ENCODE measurements at places on chromosomes 1 and 21.

- DNase-seq: no peak
Measured at GRCh38 chr1:16433030-16433429, 4.2 kb downstream of the SPATA21 start.

GRCh38 chr1:217661407-217661806, 30.3 kb downstream of the SPATA17 start:
- DNase-seq: no peak

GRCh38 chr1:243343970-243344937, 88.4 kb downstream of the SDCCAG8 start:
- DNase-seq: peak; percentile 48

- no peak for DNase-seq
Measured at GRCh38 chr1:21251773-21252471, 38.3 kb downstream of the ECE1 start.

- DNase-seq: no peak
Measured at GRCh38 chr1:180791806-180792205, 120.9 kb upstream of the KIAA1614 start.

GRCh38 chr1:163263818-163264655, 57.7 kb upstream of the NUF2 start:
- DNase-seq: no peak

GRCh38 chr1:25030674-25031589, 100.9 kb upstream of the RUNX3 start:
- DNase-seq: no peak

DNA sequence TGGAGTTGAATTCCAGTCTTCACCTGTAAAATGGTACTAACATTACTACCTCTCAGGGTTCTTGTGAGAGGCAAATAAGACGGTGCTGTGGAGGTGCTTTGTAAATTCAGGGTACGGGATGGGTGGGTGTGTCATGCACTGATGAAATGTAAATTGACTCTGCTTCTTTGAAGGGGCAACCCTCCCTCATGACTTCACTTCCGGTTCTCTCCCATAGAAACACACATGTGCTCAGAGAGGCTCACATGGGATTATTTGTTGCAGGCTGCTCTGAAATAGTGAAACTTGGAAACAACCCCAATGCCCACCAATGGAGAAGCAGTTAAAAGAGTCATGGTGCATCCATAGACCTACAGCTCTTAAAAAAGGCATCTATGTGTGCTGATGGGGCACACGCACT, 44.9 kb upstream of the SCMH1 start:
- DNase-seq: no peak

- no peak for DNase-seq
Measured at GRCh38 chr1:191222206-191222605, 744.5 kb upstream of the BRINP3 start.

- DNase-seq: no peak
Measured at GRCh38 chr1:170617591-170618330, 46.2 kb upstream of the PRRX1 start.

DNA sequence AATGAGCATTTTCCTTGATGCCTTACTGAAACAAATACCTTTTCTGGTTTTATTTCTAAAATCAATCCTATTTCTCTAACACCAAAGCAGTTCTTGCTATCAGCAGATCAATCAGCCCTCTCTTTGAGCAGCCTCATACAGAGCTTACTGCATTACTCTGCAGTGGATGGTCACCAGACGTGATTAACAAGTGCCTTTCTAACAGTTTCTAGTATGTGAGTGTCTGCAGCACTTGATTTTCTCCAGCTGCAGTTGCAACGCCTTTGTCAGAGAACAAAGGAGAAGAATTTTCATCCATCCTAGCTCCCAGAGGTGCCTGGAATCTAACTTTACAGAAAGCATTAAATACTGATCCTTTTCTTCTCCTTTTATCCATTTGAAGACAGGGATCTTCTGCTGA, 177.3 kb upstream of the SGIP1 start:
- no peak for DNase-seq

- peak; percentile 93 for DNase-seq
Measured at GRCh38 chr1:225137976-225138375, 208.5 kb downstream of the DNAH14 start.

- no peak for DNase-seq
Measured at GRCh38 chr21:38333301-38334272, 76.8 kb downstream of the KCNJ15 start.

DNA sequence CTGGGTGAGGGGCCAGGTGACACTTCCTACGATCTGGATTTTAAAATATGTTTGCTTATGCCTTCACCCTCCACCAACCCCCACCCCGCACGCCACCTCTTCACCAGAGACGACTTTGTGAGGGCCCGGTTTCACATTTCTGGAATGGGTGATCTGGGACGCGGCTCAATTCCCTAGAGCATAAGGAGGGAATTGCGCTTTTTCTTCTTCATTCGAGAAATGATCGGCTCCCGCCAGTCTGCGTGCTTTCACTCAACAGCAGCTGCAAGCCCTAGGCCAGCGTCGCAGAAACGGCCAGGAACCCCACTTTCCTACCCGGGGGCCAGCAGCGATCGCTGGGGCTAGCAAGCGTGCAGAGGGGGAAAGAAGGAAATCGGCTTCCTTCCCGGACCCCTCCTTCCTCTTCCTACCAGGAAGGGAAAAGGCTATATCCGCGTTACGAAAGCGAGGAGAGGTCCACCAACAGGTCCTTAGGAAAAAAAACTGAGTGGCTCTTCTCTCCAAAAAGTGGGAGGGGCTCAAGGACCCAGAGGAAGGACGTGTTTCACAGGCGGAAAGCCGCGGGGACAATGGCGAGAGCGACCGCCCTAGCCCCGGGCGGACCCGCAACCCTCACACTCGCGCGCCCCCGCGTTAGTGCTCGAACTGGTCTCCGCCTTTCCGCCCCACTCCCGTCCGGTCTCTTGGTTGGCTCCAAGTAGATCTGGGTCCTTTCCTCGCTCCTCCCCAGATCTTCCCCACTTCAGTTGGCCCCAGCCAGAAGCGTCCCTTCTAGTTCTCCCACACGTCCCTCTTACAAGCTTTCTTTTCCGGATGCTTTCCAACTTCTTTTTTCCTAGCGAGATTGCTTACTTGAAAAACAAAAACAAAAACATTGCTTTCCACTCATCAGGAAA, 1.1 kb upstream of the ADAMTS1 start:
- DNase-seq: peak; percentile 19

GRCh38 chr1:50516056-50516455, 92.8 kb upstream of the DMRTA2 start:
- no peak for DNase-seq

DNA sequence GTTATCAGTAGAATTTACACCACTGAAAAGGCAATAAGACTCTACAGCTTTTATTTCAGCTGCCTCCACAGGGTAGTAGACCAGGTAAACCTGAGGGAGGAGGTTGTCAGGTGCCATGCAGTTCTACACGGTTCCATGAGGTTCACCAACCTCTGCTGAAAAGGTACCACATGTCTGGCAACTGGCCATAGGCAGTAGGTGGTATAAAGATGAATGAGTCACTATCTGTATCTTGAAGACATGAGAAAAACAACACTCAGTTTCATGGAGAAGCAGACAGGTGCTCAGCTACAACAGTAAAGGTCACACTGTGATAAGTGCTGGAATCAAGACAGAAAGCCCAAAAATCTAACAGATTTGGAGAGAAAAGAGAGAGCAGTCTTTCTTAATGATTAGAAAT, 145.4 kb downstream of the PTGER3 start:
- no peak for DNase-seq

DNA sequence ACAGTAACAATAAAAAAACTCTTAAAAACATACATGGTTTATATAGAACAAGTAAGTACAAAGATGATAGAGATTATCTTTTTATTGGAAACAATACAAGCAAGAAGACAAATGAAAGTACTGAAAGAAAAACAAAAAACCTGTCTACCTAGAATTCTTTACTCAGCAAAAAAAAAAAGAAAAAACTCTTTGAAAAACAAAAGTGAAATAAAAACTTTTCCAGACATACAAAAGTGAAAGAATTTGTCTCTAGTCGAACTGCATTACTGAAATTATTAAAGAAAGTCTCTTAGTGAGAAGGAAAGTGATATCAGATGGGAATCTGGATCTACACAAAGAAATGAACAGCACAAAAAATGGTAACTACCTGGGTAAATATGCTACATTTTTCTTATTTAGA, 2.7 kb upstream of the HMCN1 start:
- DNase-seq: no peak

GRCh38 chr1:155884982-155885381, 25.6 kb downstream of the SYT11 start:
- no peak for DNase-seq

GRCh38 chr1:61496501-61496900, 228.4 kb downstream of the TM2D1 start:
- DNase-seq: no peak

DNA sequence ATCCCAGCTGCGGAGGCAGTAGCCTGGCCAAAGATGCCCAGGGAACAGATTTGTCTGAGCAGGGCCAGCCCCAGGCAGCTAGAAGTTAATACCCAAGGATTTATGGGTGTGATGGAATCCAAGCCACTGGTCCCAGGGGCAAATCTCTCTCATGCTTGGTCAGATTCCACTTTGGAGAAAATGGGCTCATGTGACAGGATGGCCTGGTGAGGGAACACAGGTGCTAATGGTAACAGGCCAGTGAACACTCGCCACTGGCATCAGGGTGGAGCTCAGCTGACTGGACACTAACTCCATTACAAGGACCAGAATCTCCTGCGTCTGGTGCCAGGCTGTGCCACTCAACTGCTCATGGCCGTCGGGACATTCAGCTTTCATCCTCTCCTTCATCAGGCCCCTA, 12.0 kb downstream of the MDM4 start:
- DNase-seq: no peak

DNA sequence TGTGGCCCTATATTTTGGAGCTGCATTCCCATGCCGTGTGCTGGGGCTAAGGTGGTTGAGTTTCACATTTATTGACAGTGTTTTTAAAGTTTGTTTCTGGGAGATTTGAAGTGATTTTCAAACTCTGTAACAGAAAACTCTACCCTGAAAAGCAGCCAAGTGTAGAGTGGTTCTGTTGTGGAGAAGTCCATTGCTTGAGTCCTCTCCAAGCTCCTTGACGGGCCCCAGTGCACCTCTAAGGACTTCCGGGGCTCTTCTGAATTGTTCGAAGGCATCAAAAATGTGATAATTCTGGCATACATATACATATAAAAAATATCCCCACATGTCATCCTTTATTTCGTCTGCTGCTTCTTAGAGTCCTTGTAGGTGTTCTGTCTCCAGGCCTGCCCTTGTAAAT, 5.0 kb downstream of the MYOCOS start:
- no peak for DNase-seq

- DNase-seq: no peak
Measured at GRCh38 chr1:150535511-150536287, 13.5 kb upstream of the ADAMTSL4 start.

- DNase-seq: no peak
Measured at GRCh38 chr1:117658676-117659075, 52.8 kb downstream of the TENT5C start.

DNA sequence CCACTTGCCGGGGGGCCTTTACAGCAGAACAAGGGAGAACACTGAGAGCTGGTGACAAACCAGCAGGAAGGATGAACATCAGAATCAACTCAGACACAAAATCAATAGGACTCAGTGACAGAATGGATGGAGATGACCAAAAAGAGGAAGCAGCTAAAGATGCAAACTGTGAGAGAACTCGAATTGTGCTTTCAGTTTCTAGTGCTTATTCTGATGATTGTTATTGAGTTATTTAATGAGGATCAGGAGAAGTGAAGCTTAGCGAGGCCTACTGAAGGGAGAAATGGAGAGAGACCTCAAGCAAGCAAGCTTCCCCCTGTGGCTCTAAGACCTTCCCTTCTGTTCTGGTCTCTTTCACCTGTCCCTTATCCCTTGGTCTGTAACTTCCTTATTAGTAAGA, 30.3 kb upstream of the TMEM125 start:
- no peak for DNase-seq

DNA sequence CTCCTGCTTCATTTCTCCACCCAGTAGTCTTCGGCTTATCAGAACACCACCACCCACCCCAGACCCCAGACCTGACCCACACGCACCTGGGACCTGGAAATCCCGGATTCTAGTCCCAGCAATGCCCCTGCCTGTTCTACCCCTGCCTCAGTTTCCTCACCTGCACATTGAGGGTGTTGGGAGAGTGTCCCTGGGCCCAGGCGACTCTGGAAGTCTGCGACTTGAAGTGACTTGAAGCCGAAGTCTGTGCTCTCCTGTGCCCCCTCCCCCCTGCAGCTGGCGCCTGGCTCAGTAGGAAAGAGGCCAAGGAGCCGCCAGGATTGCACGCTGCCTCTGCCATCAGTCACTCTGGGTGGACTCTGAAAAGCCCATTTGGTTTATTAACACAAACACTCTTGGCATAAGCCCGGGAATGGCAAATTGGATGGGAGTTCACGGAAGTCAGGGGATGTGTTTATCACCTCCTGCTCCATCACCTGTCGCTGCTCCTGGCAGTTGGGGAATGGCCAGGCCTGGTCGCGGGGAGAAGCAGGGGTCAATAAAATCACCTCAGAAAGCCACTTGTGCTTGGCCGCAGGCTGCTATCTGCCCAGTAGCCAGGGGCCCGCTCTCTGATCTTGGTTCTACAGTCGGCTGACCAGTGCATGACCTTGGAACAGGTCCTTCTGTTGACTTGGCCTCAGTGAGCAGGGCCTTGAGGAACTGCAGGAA, 132.7 kb downstream of the ACTL8 start:
- no peak for DNase-seq

GRCh38 chr1:85128316-85128715, 72.5 kb downstream of the SYDE2 start:
- DNase-seq: no peak

DNA sequence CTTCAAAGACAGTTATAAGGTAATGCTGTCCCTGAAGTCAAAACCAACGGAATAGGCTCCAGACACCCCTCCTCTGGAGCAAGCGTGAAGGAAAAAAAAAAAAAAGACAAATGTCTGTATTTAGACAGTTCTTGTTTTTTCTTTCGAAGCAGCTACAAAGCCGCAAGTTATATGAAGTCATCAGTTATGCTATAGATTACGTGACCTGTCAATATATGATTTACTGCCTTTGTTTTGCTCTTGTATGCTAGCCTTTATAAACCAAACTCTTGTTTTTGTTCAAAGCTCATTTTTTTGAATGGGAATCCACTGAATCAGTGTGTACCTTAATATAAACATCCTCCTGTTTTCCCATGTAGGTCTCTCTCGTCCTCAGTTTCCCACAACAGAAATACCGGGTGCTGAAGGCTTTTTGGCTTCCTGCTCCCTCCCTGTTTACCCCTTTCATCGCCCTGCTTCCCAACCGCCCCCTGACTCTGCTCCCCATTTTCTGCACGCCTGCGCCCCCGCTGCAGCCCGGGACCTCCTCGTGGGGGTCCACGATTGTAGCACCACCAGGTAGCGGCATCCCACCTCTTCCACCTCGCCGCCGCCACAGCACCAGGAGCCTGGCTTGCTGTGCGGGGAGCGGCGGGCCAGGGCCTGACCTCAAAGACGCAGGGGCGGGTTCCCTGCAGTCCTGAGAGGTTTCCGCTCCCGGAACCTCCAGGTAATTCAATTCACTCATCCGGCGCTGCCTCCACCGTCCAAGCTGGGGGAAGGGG, 5.2 kb upstream of the ZNF678 start:
- no peak for DNase-seq

All from NCI-H524 treated with DMSO at 0.1 percent for 48 hours (cell line).